ENCODE measurements at places on chromosomes 12 and 14.

- DNase-seq, result no peak
Observed at GRCh38 chr12:108442067-108442466, 73.0 kb upstream of the FICD start.

DNA sequence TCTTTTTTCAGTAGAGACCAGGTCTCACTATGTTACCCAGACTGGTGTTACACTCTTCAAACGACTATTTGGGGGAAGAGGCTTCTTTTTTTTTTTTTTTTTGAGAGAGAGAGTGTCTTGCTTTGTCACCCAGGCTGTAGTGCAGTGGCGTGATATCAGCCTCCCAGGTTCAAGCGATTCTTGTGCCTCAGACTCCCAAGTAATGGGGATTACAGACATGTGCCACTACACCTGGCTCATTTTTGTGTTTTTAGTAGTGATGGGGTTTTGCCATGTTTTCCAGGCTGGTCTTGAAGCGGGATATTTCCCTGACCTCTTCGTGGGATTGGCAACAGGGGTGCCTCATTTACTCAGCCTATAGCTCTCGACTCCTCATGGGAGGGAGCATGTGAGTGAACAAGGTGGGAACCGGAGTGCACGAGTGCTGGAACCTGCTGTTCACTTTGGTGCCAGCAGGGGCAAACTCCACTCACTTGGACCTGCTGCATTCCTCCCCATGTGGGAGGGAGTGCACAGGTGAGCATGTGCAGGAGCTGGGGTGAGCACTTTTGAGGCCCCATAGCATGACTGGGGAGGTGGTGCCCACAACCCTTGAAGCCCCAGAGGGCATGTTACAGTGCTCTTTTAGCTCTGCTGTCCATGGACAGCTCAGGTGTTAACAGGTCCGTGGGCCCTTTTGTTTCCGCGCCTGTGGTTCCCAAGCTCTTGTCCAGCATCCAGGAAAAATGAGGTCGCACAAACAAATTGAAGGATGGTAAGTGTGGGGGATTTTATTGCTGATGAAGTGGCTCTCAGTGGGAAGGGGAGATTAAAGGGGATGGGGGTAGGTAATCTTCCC, 79.1 kb upstream of the HECTD1 start:
- no peak for DNase-seq

DNA sequence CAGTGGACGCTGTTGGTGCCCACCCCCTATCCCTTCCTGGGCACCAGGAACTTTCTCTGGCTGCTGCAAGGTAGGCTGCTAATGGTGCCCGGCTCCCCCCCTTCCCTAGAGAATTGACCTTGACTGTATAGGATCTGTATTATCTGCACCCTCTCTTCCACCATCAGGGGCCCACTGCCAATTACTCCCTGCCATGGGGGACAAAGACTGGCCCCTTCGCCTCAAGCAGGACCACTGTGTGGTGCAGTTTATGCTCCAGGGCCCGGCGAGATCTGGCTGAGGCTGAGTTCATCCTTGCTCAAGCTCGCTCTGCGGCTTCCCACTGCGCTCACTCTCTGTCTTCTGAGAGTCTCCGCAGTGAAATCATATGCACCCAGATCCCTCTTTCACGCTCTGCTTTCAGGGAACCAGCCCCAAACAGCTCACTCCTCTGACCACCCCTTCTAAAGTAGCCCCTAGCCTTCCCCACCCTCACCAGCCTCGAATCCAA, 95.2 kb downstream of the LGMN start:
- DNase-seq, result no peak

- peak; percentile 53 for DNase-seq
Observed at GRCh38 chr12:75738486-75738885, 227.1 kb upstream of the KRR1 start.

Data from stimulated activated effector memory CD8-positive, alpha-beta T cell treated with anti-CD3 and anti-CD28 coated beads, Interleukin-12 subunit alpha, Interleukin-12 subunit beta, amount 100 ng/mL, for 72 hours (primary cell).